Left kidney (tissue), 8 donors: ENCODE measurements at places on chromosomes 1 and 21. TPM values are rescaled to one million over a fixed set of nuclear protein-coding genes. Genes with fewer than 3 reads are reported as not detected.
A peak's percentile ranks its signal among the peaks of the same experiment; 100 is the strongest.

GRCh38 chr1:153615406-153615805 is 719 bp downstream of the S100A14 start:
- DNase-seq = no peak

- no peak for DNase-seq
Observed at GRCh38 chr1:204171751-204172178, 5.6 kb upstream of the REN start.

DNA sequence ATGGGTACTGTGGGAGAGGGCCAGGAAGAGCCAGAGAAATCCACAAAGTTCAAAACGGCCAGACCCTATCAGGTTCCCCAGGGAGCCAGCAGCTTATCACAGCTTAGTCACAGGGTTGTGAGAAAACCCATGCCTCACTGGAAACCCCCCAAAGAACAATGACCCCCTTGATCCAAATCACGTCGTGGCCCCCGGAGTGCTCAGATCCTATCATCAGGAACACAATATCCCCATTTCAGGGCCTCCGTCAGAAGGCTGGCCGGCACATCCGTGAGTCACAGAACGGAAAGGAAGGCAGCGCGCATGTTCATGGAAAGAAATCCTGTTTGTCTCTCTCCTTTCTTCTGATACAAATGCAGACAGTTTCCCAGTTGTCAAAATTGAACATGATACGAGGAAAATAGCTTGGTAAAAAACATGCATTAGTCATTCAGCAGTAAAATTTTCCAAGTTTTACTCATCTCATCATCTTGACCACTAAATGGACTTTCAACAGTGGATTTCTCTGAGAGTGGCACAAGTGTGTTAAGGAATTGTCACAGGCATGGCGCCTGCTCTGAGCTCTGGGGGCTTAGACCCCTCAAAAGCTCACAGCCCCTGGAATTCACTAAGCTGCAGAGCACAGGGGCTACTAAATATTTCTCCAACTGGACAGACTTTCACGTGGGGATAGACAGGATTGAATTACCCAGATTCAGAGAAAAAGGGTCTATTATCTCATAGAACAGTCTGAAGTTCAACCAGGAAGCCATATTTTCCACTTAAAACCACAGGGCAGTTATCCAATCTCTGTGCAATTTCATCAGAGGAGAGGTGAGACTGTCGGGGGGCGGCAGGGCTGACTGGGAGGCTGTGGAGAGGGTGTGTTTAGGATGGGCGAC is 124.8 kb downstream of the RIPK4 start:
- no peak for DNase-seq

FAAH gene
- polyA plus RNA-seq = 21.4 TPM

DNA sequence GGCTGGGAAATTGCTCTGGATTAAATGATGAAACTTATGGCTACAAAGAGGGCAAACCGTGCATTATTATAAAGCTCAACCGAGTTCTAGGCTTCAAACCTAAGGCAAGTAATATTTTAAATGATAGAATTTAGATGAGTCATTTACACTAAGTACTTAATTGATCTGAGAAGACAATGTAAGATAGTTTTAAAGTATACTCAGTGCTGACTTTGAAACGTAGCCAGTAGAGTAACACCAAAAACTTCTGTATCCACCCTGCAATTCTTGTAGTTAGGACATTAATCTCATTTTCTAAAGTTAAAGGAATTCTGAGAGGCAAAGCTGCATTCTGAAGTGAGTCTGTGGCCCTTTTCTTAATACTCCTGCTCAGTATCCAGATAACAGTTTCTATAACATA is 20.8 kb downstream of the ATP1B1 start:
- no peak for DNase-seq

C8B gene
- not detected for polyA plus RNA-seq

DNA sequence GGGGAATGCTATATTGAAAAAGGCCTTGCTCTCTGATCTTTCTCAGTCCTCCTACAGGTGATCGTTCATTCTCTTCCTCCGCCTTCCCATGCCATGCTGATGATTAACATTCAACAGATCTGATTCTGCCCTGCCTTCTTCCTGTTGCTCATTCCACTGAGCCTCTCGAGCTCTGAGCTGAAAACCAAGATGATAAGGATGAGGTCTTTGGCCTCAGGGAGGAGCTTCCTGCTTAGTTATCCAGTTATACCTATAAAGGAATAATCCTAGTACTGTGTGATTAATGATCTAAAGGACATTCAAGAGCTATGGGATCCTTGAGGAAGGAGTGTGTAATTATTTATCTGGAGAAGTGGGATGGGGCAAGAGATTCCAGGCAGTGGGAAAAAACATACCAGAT is 25.2 kb upstream of the MAP3K7CL start:
- no peak for DNase-seq

GRCh38 chr1:71080230-71080738 is 551 bp downstream of the ZRANB2 start:
- DNase-seq = peak; percentile 28

SLC9C2 gene
- polyA plus RNA-seq = 0.27 TPM

DNA sequence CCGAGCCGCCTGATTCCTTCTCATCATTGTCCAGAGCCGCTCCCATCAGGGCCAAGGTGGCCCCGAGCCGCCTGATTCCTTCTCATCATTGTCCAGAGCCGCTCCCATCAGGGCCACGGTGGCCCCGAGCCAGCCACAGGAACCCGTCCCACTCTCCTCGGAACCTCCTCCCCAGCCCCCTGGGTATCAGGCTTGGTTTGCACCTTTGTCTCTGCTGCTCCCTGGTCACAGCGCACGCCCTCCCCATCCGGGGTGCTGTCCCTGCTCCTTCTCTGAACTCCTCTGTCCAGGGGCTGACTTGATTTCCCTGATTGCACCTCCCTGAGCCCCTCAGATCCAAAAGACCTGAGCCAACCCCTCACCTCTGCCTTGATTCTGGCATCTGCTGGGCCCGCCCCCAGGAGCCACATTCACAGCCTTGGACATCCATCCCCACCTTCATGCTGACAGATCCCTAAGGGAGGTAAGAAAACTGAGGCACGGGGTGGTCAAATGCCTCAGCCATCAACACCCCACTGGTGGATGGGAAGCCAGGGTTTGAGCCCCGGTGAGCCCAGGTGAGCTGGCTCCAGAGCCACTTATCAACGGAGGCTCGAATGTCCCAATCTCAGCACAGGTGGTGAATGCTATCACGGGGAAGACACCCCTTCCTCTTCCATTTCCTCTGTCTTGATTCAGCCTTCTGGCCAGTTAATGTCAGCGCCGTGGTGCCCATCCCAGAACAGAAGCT is 25.6 kb upstream of the COL18A1 start:
- DNase-seq = no peak

RAD54L gene
- polyA plus RNA-seq = 16.7 TPM

DNA sequence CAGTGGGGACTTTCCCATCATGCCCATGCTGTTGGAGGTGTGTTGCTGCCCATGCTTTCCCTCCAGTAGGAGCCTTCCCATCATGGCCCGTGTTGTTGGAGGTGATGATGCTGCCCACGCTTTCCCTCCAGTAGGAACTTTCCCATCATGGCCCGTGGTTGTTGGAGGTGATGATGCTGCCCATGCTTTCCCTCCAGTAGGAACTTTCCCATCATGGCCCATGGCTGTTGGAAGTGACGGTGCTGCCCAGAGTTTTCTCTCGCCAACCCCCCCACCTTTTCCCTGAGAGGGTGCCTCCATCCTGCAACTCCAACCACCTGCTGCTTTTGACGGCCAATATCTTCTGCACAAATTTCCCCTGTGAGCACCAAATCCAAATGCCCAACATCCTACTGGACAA is 205.7 kb downstream of the TOMM20 start:
- DNase-seq = no peak

GRCh38 chr1:109240158-109241152 is 8.9 kb upstream of the CELSR2 start:
- DNase-seq = no peak

SNX7 gene
- 39.2 TPM for polyA plus RNA-seq

- DNase-seq = peak; percentile 48
Observed at GRCh38 chr1:79079770-79080169, 73.2 kb upstream of the ADGRL4 start.

- DNase-seq = no peak
Observed at GRCh38 chr1:63968663-63969440, 195.0 kb downstream of the ROR1 start.

GJB3 gene
- 0.23 TPM for polyA plus RNA-seq

- no peak for DNase-seq
Observed at GRCh38 chr1:220631238-220631815, 58.8 kb upstream of the C1orf115 start.

PRUNE1 gene
- polyA plus RNA-seq = 47.6 TPM

- DNase-seq = no peak
Observed at GRCh38 chr21:42269386-42269785, 45.8 kb downstream of the TFF3 start.

IFI44L gene
- polyA plus RNA-seq = 7.6 TPM

DNA sequence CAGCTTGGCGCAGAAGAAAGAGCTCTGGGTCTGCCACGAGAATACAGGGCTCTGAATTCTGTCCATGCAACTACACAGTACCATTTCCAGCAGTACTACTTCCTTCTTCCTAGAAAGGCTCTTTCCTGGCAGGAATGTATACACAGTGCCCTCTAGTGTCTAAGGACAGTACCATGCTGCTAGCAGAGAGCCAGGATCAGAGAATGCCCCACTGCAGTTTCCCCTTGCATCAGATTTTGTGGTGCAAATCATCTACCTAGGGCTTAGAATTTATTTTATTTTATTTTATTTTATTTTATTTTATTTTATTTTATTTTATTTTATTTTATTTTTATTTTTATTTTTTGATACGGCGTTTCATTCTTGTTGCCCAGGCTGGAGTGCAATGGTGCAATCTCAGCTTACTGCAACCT is 50.8 kb downstream of the PAX7 start:
- DNase-seq = no peak

DNA sequence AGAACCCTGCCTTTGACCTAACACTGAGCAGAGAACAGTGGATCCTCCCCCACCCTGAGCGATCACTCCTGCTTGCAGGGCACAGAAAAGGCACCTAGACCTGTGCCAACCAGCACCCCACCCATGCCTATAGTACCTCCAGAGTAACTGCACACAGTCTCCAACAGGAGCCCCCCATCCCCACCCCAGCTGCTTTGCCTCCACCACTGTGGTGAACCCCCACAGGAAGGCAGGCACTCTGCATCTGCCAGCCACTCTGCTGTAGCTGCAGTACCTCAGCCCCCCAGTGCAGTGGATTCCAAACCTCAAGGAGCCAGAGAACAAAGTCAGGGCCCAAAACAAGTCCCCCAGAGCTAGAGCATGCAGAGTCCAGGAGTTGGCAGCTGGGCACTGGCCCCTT is 10.7 kb downstream of the SPATC1L start:
- DNase-seq = no peak

DNA sequence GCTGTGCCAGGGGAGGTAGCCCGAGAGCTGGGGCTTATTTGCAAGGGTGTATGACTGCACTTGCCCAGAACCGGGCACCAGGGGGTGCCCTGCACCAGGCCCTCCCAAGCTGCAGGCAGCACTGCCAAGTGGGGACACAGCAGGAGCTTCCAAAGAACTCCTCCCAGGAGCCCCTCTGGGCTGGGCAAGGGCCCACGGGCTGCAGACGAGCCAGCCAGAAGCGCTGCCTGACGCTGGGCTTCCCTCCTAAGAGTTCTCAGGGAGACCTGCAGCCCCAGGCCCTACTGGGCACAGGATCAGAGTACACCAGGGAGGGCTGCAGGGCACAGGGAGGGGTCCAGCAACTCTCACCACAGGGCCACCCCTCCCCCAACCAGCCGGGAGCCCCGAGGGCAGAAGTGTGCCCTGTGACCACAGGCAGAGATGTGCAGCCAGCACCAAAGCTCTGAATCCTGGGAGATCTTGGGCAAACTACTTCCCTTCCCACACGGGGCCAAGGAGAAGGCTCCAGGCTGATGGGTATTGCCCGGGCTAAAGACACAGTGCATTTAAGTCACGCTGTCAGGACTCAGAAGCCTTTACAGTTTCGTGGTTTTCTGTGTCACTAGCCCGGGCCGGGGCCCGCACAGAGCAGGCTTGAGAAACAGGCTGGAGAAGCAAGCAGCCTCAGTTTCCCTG is 63.4 kb downstream of the KCNAB2 start:
- DNase-seq = peak; percentile 8

NUP133 gene
- polyA plus RNA-seq = 52.0 TPM

GRCh38 chr1:193705554-193705981 is 519.2 kb upstream of the B3GALT2 start:
- DNase-seq = no peak

GRCh38 chr1:9111357-9111691 is 17.6 kb downstream of the GPR157 start:
- no peak for DNase-seq

VSIG8 gene
- polyA plus RNA-seq = 0.17 TPM

DNA sequence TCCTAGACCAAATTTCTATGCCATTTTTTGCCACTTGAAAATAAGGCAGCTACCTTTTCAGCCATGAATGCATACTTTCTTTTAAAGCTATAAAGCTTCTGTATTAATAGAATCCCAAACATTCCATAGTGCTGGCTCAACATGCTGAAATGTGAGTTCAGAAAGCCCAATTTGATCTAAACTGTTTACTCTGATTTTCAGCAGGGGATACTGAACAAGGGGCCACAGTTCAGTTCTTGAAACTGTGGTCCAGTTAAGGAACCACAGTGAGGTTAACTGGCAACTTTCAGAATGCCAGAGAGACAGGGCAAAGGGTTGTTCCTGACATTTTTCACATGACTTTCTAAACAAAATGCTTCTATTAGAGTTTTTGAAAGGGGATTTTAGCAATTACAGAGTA is 85.7 kb upstream of the COL11A1 start:
- DNase-seq = no peak

DNA sequence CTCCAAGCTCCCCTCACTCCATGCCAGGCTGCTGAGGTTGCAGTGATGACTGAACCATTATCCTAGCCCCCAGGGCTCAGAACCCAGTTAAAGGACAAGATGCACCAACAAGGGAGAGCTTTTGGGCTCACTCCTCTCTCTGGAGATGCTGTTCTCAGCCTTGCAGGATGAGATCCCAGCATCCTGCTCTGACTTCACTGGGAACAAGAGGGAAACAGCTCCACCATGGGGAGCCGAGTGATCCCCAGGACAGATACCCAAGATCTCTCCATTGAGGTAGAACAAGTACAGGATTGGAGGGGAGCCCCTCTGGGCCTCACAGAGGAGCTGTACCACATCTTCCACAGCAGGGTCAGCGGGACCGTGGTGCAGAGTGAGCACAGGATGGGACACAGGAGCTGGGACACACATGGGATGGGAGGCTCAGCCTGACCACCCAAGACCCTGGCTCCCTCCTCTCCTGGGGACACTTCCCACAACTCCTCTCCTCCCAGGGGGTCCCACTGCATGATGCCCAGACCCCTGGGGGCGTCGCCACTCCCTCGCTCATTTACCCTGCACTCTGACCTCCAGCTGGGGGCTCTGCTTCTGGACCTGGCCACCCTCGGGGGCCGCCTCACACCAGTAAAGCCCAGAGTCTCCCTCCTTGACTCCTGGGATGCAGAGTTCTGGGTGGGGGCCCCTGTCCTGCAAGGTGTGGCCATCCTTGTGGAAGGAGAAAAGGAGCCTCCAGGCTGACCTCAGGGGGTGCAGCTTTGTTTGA is 18.6 kb upstream of the SLAMF9 start:
- DNase-seq = no peak

DNA sequence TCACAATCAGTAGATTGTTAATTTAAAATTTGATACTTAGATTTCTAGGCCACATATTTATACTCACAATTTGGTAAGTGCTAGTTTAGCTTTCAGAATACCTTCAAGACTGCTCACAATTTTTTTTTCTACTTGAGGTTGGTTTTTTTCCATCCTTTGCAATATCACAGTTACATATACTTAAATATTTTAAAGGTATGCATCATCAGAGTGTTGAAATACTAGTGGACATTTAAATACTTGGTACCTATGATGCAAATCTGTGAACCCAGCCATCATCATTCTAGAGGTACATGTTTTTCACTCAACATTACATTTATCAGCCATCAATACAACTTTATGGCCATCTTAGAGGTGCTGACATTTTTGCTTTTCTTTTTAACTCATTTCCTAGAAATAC is 6.2 kb upstream of the LRRC40 start:
- DNase-seq = no peak

GREM2 gene
- 0.65 TPM for polyA plus RNA-seq
